ENCODE measurements at places on chromosomes 2 and 18.

DNA sequence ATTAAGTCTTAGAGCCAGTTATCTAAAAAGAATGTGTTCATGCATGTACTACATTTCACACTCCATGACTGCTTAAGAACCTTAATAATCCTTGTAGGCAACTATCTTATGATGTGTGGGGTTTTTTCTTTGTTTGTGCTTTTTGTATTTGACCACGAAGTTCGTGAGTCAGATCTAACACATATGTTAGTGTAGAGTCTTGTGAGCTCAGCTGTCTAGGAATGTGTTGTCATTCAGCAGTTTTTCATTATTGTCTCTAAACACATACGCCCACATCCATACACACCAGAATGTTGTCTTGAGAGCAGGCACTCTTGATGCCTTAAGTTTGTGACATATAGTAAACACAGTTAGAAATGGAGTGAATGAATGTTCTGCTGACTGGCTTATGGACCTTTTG, 38.4 kb downstream of the CAB39 start:
- DNase-seq, result no peak

- DNase-seq, result no peak
Measured at GRCh38 chr2:9085353-9085752, 81.9 kb upstream of the MBOAT2 start.

DNA sequence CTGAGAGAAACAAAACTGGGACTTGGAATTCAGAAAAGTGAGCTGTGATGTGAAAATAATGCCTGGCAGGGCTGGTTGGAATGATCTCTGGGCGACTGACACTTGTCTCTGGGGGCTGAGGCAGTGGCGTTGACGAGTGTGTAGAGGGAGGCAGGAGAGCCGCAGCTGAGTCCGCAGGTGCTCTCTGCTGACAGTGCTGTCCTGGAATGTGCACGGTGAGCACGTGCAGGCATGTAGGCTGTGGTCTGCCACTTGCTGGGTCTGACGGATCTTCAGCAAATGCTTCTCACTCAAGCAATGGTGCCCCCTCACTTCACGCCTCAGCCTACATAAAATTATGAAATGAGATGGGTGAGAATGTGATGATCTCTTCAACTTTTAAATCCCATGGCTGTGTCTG, 38.5 kb upstream of the ATP9B start:
- DNase-seq, result no peak

DNA sequence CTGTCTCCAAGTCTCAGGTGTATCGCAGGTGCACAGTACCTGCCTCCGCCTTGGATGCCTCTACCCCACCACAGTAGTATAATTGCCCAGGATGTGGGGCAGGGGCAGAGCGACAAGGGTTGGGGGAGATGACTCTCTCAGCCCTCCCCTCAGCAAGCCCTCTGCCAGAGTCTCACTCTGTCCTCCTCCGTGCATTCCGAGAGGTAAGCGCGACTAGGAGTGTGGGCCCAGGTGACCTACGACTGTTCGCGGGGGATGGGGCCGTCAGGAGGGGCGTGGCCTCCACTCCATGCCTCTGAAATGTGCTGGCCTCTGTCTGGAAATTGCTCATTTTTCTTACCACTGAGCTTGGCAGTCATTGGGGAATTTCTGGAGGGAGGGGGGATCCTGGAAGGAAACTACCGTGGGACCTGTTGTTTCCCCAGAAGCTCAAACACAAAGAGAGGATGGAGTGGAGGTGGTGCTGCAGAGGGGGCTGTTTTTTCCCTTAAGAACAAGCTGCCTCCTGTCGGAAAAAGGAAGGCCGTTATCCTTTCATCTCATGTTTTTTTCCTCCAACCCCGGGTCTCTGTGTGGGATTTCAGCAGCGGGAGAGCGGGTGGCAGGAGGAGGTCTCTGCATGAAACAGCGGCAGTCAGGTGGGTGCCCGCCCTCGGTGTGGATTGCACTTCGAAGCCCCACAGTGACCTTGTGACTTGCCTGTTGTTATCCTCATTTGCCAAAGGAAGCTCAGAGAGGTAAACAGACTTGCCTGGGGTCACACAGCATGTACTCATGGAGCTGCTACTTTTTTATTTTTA, 13.0 kb upstream of the RALB start:
- no peak for DNase-seq

GRCh38 chr2:127599211-127599610, 46.7 kb upstream of the GPR17 start:
- no peak for DNase-seq

DNA sequence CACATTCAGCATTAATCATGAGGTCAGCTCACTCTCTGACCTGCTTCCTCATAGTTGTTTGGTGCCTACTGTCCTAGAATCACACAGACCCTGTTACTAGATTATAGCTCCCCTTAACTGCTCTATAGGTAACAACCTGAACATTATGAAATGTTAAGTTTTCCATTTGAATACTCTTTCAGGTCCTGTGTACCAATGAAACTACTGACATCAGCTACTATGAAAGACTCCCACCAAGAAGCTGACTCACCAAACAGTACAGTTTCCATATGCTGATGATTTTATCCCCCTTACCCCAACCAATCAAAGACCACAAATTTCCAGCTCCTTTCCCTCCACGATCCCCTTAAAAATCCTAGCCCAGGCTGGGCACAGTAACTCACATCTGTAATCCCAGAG, 56.3 kb downstream of the SRBD1 start:
- no peak for DNase-seq

DNA sequence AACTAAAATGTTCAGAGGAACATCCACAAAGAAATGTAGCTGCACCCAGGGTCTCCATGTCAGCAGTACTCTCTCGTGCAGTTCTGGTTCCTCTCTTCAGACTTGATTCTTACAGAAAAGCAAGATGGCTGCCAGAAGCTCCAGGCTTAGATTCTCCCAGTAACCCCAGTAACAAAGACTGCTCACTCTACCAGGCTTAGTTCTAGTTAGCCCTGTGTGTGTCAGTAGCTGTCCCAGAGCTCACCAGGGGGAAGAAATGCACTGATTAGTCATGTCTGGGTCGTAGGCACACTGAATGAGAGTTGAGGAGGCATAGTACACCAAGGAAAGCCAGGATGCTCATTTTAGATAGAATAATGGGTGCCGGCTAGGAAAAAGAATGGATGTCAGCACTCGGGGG, 395.0 kb upstream of the NRP2 start:
- no peak for DNase-seq

GRCh38 chr18:62959481-62959880, 244.1 kb downstream of the PHLPP1 start:
- no peak for DNase-seq

DNA sequence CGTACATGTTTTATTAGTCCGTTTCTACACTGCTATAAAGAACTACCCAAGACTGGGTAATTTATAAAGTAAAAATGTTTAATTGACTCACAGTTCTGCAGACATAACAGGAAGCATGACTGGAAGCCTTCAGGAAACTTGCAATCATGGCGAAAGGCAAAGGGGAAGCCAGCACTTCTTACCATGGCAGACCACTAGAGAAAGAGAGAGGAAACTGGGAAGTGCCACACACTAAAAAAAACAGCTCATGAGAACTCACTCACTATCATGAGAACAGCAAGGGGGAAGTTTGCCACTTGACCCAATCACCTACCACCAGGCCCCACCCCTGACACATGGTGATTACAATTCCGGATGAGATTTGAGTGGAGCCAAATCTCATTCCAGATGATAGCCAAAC, 466.2 kb downstream of the IRS1 start:
- DNase-seq, result no peak

DNA sequence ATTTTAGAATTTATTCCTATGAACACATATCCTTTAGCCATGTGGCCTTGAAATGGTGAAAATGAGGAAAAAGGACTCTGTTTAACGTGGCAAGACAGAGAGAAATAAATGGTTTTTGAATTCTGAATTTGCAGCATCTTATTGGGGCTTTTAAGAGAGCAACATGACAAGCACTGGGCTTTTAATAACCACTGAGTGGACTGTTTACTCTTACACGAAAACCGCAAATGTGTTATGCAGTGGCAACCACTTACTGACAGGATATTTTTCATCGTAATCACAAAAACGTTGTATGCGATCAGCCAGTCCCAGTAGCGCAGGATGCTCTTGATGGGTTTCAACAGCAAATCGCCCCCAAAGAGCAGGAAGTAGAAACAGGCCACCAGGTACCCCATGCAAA, 226.6 kb downstream of the NAPG start:
- DNase-seq, result no peak

DNA sequence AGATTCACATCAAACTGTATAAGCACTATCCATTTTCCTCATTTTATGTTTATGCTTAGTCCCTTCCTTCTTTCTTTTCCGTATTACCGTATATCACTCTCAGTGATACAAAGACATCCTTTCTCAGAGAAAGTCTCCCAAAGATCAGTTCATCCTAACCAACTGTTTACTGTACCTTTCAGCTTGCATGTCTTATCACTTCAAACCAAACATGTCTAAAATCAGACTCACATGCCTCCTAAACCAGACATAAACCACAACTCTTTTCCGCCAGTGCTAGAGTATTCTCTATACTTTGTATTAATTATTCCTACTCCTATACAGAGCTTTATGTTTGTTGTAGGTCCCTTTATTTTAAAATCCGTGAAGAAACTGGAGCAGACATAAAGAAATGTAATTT, 41.5 kb downstream of the KCMF1 start:
- no peak for DNase-seq

DNA sequence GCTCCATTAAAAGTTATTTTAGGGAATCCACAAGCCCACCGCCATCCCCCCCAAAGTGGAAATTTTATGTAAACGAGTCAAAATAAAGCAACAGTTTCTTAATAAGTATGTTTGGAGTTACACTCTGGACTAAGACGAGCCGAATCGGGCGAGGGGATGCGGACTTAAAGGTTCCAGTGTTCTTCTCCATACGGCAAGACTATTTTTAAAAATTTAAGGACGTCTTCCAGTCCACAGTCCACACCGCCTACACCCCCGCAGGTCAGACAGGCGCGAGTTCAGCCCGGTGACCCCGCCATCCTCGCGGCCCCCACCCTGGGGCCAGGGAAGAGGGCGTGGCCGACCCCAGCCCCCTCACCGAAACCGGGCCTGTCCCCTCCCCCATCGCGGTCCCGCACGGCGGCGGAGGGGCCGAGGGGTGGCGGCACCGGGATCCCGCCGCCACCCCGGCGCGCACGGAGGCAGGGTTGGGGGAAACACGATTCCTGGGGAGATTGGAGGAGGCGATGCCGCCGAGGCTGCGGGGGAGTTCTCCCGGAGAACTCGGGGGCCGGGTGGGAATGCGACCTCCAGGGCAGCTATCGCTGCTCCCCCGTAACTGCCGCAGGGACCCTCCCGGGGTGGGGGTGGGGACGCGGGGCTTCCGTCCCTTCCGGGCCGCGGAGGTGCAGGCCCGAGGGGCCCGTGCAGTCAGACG, 24.5 kb upstream of the SMAD7 start:
- no peak for DNase-seq

DNA sequence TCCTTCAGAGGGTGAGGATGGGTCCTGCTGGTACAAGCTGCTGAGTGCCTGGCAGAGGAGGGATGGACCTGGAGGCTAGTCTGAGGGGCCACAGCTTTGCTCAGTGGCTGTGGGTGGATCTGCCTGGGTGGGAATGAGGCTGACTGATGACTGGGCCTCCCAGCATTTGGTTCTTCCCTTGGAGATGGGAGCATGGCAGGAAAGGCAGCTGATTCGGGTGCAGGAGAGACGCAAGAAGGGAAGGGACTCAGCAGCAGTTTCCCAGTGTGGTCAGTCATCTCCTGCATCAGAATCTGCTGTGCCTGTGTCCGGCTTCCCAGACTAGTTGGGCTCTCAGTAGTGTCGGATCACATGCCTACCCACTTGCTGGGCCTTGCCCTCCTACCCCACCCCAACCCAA, 7.3 kb downstream of the WIPF1 start:
- no peak for DNase-seq

DNA sequence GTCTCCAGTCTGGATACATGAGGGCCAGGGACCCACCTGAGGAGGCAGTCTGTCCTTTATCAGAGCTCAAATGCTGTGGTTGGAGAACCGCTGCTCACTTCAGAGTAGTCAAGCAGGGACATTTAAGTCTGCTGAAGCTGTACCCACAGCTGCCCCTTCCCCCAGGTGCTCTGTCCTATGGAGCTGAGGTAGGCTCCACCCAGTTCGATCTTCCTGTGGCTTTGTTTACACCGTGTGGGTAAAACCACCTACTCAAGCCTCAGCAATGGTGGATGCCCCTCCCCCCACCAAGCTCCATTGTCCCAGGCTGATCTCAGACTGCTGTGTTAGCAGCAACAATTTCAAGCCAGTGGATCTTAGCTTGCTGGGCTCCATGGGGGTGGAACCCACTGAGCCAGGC, 731.4 kb upstream of the HS6ST1 start:
- no peak for DNase-seq

DNA sequence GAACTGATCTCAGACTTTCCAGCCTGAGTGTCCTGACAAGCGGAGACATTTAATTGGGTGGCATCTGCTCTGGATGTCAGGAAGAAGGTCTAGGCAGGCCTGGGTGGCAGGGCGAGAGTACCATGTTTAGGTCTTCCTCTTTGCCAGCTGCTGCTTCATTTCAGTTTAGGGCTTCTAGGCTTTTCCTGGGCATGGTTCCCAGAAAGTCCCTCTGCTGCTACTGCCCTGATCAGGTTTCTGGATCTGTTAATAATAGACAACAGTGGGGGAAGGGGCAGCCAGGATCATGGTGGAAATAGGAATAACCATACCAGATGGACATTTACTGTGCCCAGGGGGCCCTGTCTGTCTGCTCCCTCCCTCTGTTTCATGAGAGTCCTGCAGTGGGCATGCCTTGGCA, 2.3 kb upstream of the PLCD4 start:
- DNase-seq, result no peak

DNA sequence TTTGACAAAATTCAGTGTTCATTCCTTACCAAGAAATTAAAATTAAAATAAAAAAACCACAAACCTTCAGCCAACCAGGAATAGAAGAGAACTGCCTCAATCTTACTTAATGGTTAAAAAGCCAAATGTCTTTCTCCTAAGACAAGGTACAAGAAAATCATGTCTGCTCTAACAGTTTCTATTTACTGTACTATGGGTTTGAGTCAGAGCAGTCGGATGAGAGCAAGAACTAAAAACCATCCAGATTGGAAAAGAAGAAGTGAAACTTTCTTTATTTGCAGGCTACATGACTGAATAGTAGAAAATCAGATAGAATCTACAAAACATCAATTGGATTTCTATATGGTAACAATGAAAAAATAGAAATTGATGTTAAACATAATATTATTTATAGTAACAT, 555.5 kb upstream of the TNP1 start:
- DNase-seq, result no peak

- no peak for DNase-seq
Measured at GRCh38 chr2:7510353-7510752, 593.1 kb downstream of the RNF144A start.

GRCh38 chr2:66303471-66303870, 131.5 kb upstream of the MEIS1 start:
- no peak for DNase-seq

DNA sequence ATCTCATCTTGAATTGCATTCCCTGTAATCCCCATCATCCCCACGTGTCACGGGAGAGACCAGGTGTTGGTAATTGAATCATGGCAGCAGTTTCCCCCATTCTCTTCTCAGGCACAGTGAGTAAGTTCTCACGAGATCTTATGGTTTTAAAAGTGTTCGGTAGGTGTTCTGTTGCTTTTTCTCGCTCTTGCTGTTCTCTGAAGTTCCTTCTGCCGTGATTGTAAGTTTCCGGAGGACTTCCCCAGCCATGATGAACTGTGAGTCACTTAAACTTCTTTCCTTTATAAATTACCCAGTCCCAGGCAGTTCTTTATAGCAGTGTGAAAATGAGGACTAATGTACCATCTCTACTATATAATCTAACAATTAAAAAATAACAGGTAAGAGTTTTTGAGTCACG, 409.9 kb upstream of the NRXN1 start:
- DNase-seq, result no peak
